ENCODE measurements at places on chromosomes 4 and X. TPM values are rescaled to one million over a fixed set of nuclear protein-coding genes. Genes with fewer than 3 reads are reported as not detected.

ARAP2 gene
- total RNA-seq = 44.7 TPM

SMIM10 gene
- not detected for total RNA-seq

TCEAL2 gene
- 2.5 TPM for total RNA-seq

BANK1 gene
- total RNA-seq = 1.2 TPM

TSPAN5 gene
- total RNA-seq = 26.6 TPM

GABRQ gene
- not detected for total RNA-seq

MAPK10 gene
- not detected for total RNA-seq

MAGEB1 gene
- total RNA-seq = not detected

PLA2G12A gene
- total RNA-seq = 14.6 TPM

DNAJB14 gene
- 68.3 TPM for total RNA-seq

ARSJ gene
- 0.29 TPM for total RNA-seq

SSX7 gene
- total RNA-seq = not detected

DNA sequence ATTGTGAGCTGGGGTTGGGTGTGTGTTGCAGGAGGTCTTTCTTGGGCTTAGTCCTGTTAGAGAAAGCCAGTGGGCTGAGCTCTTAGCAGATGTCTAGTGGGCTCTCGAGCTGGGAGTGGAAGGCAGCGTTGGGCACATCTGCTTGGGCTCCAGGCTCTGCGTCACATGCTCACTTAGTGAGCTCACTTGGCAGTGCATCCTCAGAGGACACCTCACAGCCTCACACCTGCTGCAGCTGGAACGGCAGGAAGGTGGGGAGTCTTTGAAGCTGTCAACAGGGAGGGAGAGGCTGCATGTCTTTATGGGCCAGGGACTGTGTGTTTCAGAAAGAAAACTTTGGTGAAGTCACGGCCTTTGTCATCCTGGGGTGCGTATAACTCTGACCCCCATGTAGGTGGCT, 82.2 kb downstream of the PSAPL1 start:
- no peak for DNase-seq

DNA sequence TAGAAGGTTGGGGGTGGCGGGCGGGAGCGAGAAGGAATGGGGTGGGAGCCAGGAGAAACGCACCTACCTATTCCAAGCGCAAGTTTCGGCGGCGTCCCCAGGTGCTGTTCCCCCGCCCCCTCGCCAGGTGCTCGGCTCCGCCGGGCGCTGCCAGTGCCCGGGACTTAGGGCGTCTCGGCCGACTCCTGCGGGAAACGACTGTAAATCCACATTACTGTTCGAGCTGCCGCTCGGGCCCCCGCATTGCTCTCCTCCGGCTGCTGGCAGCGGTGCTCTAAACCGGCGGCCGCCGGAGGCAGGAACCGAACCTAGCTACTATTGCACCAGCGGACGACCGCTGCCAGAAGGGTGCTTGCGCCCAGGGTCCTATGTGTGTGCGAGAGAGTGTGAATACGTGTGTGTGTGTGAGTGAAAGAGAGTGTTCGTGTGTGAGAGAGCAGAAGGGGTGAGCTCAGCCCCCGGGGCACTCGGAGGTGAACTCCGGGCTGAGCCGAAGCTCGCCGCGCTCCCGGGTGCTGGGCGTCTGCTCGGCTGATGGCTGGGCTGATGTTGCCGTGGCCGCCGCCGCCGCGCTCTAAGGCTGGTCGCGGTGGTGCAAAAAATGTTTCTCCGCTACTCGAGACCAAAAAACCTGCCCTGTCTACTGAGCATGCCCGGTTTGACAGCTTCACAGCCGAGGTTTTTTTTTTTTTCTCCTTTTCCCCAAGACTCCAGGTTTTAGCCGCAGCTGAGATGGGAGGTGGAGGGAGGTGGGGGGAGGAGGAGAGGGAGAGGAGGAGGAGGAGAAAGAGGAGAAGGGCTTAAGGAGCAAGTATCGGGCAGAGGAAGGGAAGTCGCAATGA, 115.7 kb upstream of the TEX13C start:
- no peak for DNase-seq

GRCh38 chr4:88999392-88999930, 57.5 kb downstream of the FAM13A start:
- no peak for DNase-seq

GRCh38 chr4:4394644-4395043, 7.7 kb downstream of the NSG1 start:
- DNase-seq = no peak

GRCh38 chrX:121227888-121228287, 180.5 kb downstream of the GLUD2 start:
- DNase-seq = no peak

- no peak for DNase-seq
Observed at GRCh38 chr4:120915336-120915735, 7.2 kb downstream of the PRDM5 start.

GRCh38 chrX:21616386-21616785, 41.7 kb downstream of the KLHL34 start:
- DNase-seq = no peak

GRCh38 chrX:128517691-128518090, 465.5 kb upstream of the ACTRT1 start:
- DNase-seq = no peak

- no peak for DNase-seq
Observed at GRCh38 chr4:110793381-110793801, 170.5 kb upstream of the PITX2 start.

DNA sequence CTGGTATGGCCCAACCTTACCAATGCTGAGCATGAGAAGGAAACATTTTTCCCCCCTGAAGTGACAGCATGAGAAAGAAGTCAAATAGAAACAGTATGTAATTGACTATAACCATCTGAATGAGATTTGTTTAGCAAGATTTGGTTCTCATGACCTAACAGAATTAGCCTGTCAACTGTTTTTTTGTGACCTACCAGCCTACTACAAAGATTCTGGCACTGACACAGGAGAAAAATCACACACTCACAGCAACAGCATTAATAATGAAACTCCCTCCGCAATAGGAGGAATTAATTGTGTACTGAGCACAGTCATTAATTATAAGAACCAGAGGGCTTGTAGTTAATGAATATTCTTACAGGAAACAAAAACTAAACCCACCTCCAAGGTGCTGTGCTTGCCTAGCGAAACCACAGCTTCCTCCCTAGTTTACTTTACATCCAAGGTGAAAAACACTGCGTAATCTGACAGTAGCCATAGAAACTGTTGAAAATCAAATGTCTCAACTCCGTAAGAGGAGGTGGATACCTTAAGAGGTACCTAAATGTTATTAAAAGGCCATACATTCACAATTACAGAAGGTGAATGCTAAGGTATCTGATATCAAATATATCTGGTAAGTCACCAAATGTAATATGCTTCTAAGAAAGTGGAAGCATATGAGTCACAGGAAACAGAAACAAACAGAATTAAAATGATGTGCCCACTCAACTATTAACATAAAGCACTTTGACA, 34.9 kb downstream of the MMRN1 start:
- peak; percentile 64 for DNase-seq

GRCh38 chr4:81505004-81505598, 33.4 kb upstream of the RASGEF1B start:
- DNase-seq = peak; percentile 79

GRCh38 chr4:45693746-45694145, 430.1 kb downstream of the GABRG1 start:
- no peak for DNase-seq

GRCh38 chrX:12174358-12174757, 36.1 kb downstream of the FRMPD4 start:
- DNase-seq = no peak

DNA sequence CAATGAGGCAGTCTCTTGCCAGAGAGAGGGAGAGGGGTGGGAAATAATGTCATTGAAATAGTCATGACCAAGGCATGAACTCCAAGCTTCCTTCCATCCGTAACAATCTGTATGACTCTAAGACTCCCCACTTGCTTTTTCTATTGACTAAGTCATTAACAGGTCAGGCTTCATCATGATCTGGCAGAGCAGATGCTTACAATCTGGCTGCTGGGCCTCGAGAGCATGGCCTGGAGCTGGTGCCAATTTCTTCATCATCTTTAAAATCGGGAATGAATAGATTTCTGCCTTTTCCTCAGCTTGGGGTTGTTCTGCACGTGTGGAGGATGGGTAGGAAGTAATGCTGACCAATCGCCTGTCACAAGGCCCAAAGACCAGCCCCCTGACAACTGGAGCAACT, 280.6 kb upstream of the CLNK start:
- no peak for DNase-seq

DNA sequence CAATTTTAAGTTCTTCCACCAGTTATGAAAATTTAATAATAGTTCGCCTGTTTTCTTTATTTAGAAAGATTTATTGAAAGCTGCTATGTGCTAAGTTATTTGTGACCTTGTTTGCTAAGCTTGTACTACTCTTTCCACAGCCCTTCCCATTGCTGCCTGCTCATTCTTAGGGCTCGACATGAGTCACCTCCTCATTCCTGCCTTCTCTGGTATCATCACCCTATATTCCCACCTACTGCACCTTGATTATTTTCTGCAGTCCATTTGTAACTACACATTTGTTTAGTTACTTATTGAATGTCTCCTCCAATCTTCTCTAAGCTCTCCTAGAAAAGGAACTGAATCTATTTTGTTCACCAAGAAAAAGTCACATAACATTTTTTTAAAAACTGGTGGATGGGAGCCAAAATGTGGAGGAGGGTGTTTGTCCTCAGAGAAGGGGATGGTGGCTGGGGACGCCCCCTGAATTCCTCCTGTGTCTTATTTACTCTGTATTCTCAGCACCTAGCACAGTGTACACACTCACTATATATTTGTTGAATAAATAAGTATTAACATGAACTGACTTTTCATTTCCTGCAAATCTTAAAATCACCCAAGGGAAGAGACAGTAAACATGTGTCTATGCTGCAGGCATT, 3.7 kb upstream of the RAB9A start:
- no peak for DNase-seq

Data from naive thymus-derived CD4-positive, alpha-beta T cell (primary cell).